Sciatic nerve (tissue), 2 donors: ENCODE measurements at places on chromosomes 13 and 19. TPM values are rescaled to one million over a fixed set of nuclear protein-coding genes. Genes with fewer than 3 reads are reported as not detected.

- no peak for DNase-seq
Observed at GRCh38 chr19:11190501-11190900, 6.8 kb downstream of the KANK2 start.

DNA sequence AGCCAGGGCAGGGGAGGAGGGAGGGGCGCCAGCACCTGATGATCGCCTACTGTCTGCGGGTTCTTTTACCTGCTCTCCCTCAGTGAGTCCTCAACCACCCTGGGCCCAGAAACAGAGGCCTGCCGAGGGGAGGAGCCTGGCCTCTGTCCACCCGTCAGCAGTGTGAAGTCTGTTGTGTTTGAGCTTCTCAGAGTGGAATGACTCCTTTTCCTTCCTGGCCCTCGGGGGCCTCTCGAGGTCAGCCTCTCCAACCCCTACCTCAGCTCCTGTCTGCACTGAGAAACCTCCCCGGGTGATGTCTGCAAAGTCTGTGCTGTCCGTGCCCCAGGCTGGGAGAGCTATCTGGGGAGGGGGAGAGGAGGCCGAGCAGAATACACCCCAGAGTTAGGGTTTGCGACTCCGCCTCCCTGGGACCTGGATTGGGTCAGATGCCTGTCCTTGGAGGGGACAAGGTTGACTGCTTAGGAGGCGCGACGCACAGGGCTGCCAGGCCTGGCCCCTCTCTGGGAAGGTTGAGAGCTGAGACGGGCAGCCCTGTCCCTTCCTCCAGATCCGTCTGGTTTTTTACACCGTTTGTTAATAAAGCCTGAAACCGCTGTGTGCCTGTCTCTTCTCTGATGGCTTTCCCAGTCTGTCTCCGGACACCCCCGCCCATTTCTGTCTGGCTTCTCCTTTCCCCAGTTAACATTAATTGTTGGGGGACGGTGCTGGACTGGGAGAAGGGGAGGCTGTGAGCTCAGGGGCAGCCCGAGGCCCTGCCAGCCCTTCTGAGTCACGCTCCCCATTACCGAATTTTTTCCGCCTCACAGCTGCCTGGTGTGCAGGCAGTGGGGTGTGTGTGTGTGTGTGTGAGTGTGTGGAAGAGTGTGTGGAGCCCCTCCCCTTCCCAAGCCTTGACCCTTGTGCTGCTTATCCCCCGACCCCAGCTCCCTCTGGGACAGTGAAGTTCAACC, 989 bp upstream of the SSC5D start:
- peak; percentile 87 for DNase-seq

GRCh38 chr13:23725922-23726321, 155.7 kb downstream of the TNFRSF19 start:
- no peak for DNase-seq

DNA sequence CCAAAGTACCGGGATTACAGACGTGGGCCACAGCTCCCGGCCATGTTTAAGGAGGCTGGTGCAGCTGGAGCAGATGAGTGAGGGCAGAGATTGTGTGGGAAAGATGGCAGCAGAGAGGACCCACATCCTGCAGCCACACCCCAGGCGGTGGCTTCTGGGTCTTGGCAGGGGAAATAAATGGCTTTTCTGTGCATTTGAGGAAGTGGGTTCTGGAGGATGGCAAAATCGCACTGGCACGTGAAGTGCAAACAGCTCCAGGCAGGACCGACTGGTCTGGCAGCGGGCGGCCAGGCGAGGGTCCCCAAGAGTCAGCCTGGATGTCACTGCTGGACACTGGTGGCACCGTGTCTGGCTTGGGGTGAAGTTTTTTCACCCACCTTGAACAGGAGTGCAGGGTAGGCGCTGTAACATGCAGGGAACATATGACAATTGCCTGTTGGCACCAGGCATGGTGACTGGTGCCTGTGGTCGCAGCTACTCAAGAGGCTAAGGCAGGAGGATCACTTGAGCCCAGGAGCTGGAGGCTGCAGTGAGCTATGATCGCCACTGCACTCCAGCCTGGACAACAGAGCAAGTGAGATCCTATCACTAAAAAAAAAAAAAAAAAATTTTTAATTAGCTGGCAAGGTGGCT, 8.4 kb downstream of the B3GNT3 start:
- no peak for DNase-seq

- no peak for DNase-seq
Observed at GRCh38 chr19:42542791-42543190, 14.5 kb upstream of the CEACAM1 start.

PCDH8 gene
- 1.9 TPM for total RNA-seq

MCEMP1 gene
- 2.6 TPM for total RNA-seq
